ENCODE measurements at places on chromosomes 7 and 10.
A peak's percentile ranks its signal among the peaks of the same experiment; 100 is the strongest.

GRCh38 chr7:30027740-30028215 is 434 bp upstream of the PLEKHA8 start:
- no peak for DNase-seq

DNA sequence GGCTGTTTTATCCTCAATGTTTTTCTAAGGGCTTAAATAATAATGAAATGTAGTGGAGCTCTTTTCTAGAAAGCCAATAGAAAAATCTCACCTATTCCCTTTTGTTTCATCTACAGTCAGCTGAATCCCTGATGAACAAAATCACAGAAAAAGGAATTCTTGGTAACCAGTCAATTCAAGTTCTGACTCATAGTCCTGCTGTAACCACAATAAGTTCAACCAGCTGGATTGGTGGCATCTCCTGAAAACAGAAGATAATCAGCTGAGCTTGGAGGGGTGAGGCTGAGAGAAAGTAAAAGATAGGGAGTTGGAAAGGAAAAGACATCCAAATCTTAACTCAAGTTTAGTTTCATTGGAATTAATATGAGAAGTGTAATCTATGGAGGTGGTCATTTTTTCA is 772.1 kb downstream of the CCSER2 start:
- no peak for DNase-seq

- DNase-seq, result no peak
These were observed 69.8 kb upstream of the STEAP1B start for GRCh38 chr7:22569586-22570321.

- DNase-seq, result no peak
These were observed 10.0 kb upstream of the DUSP5 start for GRCh38 chr10:110487411-110488331.

DNA sequence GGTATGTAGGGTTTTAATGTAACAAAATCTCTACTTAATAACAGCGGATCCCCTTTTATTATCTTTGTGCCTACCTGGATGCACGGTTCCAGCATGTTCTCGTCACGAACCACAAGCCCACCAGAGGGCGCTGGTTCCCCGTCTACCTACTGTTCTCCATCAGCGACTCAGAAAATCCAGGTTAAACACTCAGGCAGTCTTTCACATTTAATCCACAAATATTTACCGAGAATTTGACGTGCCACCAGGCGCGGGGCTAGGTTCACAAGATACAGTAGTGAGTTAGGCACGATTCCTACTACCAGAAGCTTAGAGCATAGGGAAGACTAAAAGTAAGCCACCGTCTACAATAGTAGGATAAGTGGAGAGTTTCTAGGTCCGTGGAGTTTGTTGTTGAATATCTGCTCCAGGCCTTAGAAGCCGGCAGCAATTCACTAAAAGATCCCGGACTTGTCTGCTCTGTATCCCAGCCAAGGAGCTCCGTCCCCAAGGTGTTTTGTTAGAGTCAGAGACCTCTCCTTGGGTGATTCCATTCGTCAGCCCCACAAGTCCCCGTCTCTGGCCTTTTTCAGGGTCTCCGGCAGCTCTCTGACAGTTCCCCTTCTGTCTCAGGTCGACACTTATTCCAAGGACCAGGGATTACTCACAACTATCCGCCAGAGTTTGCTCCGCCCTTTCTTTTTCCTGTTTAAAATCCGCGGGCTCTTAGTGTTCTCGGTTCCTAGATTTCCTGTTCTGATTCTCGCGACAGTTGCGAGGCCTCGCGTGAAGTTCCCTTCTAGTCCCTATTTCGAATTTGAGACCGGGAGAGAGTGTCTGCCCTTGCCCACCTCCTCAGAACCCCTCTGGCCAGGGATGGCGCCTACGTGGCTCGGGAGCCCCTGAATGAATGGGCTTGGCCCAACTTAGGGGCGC is 1.5 kb upstream of the KAZALD1 start:
- DNase-seq, result peak; percentile 89

DNA sequence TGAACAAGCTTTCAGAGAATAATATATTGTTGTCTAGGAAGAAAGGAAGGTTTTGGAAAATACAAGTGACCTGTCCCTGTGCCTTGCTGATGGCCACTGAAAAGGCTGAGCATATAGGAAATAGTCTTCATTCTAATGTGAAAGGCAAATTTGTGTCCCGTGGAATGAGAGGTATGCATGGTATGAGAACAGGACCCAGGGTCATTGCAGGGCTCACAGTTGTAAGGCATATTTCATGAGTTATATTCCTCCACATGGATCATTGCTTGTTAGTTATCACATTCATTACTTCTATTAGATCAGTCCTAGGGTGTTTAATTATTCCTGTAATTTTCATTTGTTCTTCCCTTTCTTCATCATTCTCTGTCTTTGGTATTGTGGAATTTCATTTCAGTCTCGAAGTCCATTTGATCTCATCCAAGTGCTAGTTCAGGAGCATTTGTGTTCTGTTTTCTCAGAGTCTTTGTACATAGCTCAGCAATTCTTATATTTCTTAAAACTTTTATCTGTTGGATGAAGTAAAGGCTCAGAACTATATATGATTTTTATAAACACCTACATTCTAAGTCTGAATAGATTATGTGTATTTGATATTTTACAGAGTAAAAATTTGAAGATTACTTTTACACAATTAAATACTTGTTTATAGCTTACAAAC is 39.4 kb upstream of the ARHGAP21 start:
- no peak for DNase-seq

GRCh38 chr7:39587393-39587792 is 21.2 kb downstream of the YAE1 start:
- no peak for DNase-seq

DNA sequence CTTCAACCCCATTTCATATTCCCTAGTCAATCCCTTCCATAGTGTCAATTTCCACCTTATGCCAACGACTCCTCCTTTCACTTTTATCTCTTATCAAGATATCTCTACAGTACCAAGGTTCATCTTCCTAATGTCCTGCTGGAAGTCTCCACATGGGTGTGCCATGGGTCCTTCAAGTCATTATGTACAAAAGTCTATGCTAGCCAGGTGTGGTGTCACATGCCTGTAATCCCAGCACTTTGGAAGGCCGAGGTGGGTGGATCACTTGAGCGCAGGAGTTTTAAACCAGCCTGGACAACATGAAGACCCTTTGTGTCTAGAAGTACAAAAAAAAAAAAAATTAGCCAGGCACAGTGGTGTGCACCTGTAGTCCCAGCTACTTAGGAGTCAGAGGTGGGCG is 47.6 kb downstream of the PRTFDC1 start:
- no peak for DNase-seq

- DNase-seq, result no peak
These were observed 89.7 kb upstream of the STEAP1B start for GRCh38 chr7:22589641-22590201.

DNA sequence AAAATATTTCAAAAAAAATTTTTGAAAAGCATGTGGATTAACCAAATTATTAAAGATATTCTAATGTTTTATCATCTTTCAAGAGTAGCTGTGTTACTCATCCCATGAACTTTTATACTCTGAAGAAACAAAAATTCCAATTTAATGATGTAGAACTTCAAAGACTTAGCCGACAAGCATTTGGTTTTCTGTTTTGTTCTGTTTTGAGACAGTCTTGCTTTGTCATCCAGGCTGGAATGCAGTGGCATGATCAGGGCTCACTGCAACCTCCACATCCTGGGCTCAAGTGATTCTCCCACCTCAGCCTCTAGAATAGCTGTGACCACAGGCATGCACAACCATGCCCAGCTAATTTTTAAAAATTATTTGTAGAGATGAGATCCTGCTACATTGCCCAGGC is 17.8 kb upstream of the LCOR start:
- DNase-seq, result no peak

DNA sequence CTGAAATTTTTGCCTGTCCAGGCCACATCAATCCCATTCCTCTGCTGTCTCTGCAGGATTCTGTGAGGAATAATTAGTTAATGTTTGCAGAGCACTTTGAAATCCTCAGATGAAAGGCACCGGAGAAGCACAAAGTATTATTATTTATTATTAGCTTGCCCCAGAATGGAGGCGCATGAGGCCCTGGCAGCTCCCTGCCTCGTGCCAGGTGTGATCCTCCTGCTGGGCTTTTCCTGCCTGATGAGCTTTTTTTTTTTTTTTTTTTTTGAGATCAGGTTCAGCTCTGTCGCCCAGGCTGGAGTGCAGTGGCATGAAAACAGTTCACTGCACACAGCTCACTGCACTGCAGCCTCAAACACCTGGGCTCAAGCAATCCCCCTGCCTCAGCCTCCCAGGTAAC is 65.2 kb downstream of the TCF7L2 start:
- no peak for DNase-seq

GRCh38 chr10:48333856-48334255 is 27.4 kb downstream of the MAPK8 start:
- DNase-seq, result no peak

DNA sequence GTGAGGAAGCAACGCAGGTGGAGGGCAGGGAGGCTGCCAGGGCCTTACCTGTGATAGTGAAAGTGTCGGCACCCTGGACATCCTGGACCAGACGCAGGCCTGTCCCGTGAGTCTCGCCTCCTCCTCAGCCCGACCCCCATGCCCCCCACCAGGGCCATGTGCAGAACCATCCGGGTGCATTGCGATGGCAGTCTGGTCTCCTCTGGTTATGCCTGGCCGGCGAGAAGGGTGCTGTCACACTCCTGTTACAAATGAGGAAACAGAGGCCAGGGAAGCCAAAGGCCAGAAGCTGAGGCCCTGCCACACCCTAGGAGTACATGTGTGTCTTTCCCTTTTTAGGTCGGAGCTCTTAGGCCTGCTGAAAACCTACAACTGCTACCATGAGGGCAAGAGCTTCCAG is 7.2 kb downstream of the DEPP1 start:
- DNase-seq, result no peak

DNA sequence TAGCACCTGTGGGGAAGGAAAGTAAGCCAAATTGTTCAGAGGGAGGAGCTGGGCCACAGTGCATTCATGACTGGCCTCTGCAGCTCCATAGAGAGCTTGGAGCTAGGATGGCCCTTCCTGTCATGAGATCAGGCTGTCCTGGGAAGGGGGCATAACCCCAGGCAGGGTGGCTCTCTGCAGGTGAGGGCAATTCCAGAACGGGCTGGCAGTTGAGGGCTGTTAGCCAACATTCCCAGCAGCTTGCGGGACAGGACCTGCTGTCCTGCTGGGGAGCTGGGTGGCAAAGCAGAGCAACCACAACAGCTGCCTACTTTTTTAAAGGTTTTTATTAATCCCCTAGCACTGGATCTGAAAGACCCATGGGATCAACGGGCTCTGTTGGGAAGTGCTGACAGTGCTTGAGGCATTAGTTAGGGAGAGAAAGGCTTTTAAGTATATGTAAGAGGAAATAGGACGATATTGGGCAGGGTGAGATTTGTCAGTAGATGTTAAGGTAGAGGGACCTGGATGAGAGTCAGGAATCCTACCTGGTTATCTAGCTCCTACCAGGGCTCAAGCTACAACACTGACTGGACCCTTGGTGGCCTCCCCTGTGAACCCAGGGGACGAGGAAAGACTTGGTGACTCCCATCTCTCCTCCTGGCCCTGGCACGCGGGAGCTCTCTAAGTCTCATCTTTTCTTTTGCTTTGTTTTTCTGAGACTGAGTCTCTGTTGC is 77.8 kb downstream of the NAMPT start:
- DNase-seq, result no peak

DNA sequence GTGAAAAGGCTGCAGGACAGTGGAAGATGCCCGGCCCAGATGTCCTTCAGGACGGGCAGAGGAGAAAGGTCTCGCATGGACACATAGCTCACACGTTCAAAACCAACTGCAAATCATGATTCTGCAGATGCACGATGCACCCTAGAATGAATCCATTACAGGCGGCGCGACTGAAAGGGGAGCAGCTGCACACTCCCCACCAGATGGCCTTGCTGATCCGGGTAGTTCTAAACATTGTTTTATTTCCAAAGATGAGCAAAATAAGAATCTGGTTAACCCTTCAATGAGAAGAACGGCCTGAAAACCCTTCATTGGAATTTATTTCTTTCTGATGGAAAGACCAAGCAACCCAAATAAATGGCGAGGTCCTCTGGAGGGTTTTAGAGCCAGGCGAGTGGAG is 33.8 kb downstream of the CHST15 start:
- DNase-seq, result no peak

DNA sequence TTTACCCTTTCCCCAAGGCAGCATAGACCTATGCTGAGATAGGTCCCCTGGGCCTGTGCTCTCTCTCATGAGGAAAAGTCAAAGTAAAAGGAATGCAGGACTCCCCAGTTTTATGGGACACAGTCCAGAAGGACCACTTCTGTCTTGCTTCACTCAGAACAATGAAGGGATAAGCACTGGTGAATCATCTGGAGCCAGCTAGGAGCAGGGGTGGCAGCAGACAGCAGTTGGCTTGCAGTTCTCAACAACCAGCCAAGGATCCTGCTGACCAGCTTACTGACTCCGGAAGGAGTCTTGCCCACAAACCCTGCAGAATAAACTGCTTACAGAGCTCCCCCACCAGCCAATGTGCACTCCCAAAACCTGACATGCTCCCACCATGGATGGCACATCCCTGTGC is 152.1 kb upstream of the GHITM start:
- DNase-seq, result no peak

DNA sequence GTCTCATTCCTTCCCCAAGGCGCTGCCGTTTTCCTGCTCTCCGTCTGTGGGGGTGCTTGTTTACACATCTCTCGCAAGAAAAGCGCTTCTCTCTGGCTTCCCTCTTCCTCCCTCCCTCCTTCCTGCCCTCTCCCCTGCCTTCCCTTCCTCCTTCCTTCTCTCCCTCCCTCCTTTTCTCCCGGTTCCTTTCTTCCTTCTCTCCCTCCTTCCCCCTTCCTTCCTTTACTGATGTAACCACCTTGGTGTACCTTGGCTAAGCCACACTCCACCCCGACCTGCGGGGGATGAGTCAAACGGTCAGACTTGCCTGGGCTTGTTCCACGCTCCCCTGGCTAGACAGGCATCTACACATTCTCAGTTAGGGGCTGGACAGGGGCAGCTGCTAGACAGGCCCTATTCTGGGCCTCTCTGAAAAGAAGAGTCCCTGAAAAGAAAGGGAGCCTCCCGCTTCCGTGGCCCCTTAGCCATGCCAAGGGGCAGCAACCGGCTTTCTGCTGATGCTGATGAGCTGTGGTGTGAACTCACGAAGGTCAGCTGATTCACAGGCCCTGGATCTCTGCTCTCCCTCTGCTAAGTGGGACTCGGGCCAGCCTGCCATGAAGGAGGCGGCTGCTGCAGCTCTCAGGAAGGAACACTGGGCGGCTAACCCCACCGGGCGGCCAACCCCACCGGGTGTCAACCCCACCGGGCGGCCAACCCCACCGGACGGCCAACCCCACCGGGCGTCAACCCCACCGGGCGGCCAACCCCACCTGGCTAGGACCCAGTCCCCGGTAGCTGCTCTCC is 216.8 kb downstream of the TCERG1L start:
- DNase-seq, result no peak

GRCh38 chr7:92485267-92485892 is 7.6 kb upstream of the ERVW-1 start:
- no peak for DNase-seq
